ENCODE measurements at places on chromosomes 3 and 15.

GRCh38 chr3:73259291-73259690, 197.8 kb downstream of the EBLN2 start:
- DNase-seq = no peak

GRCh38 chr3:46462111-46462510, 2.6 kb downstream of the LTF start:
- no peak for DNase-seq

DNA sequence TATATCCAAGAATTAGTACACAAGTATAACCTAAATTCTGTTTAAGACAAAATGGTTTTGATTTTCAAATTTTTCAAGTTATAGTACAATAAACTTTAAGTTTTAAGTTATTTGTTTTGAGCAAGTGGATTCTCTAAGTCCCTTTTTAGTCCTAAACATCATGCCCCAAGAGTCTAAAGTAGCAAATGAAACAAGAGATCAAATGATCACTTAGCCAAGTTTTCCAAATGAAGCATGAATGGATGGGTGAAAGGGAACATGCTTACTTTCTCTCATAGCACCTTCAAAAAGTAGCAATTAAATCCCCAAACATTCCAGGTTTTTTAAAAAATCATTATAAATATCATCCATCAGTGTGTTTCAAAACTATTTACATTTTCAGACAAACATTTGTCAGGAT, 19.5 kb downstream of the DLG1 start:
- no peak for DNase-seq

GRCh38 chr3:169029674-169030285, 633.7 kb downstream of the MECOM start:
- no peak for DNase-seq

DNA sequence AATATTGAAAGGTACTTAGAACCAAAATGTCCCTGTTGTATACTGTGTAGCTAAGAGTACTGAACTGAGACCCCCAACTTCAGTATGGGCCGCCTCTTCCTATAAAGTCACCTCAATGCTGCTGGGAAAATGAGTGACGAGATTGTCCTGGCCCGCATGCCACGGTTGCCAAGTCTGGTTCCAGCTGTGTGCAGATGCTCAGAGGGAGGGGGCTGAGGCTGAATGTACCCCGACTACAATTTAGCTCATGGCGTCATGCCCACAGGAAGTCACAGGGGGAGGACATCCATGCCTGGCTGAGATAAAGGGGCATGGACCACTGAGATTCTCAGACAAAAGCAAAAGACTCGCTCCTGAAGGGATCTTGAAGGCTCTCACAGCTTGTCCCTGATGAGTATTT, 271.1 kb downstream of the NTRK3 start:
- DNase-seq = no peak

GRCh38 chr3:74621581-74621980, 7.1 kb upstream of the CNTN3 start:
- no peak for DNase-seq

DNA sequence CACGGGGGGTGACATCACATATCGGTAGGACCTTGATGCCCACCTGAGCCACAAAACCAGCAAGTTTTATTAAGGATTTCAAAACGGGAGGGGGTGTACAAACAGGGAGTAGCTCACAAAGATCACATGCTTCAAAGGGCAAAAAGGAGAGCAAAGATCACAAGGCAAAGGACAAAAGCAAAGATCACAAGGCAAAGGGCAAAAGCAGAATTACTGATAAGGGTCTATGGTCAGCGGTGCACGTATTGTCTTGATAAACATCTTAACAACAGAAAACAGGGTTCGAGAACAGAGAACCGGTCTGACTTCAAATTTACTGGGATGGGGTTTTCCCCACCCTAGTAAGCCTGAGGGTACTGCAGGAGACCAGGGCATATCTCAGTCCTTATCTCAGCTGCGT, 143.5 kb upstream of the LPP start:
- no peak for DNase-seq

DNA sequence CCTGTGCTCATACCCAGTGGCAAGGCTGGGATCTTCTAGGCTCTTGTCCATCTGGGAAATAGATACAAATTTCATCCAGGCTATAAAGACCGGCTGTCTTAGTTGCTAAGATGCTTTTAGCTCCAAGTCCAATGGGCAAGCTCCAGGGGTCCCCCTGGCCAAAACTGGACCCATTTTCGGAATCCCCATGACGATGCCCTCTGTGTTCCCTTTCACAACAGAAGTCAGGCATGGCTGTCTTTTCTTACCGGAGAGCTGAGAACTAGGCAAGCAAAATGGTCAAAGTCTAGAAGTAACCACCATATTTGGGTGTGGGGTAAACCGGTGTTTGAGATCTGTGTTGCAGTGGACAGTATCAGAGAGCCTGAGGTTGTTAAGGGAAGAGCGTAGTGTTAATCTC, 1.0 kb downstream of the GLYCTK start:
- no peak for DNase-seq

DNA sequence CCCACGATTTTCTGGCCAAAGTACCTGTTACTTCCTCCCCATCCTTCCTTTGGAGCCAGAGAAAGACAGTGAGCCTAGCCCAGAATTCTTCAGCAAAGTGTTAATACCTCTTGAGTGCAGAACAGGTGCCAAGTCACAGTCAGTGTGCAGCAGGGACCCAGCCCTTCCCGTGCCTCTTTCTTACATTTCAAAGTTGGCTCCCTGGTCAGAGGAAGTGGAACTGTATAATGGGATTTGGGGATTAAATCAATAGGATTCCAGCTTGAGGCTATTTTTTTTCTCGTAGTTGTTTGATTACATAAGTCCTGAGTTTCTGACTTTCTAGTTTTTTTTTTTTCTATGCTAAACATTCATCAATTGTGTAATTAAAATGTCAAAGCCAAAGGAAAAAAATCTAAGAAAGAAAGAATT, 52.6 kb upstream of the ABHD10 start:
- no peak for DNase-seq

GRCh38 chr3:170909129-170909903, 879 bp upstream of the EIF5A2 start:
- no peak for DNase-seq

DNA sequence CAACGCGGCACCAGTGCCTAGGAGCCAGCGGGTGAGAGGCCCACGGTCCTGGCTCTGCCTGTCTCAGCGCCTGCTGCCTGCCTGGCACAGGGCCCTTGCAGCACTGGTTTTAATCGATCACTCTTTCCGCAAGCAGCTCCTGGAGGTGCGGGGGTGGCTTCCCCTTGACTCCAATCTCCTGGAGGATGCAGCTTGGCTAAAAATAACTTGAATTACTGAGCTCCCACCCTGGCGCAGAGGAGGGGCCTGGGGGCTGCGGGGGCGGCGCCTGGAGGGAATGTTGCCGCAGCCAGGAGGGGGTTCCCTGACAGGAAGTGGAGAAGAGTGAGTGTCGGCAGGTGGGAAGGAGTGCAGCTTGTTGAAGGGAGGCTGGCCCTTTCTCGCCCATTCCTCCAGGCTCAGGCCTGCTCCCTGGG, 9.9 kb upstream of the RPL29 start:
- no peak for DNase-seq

DNA sequence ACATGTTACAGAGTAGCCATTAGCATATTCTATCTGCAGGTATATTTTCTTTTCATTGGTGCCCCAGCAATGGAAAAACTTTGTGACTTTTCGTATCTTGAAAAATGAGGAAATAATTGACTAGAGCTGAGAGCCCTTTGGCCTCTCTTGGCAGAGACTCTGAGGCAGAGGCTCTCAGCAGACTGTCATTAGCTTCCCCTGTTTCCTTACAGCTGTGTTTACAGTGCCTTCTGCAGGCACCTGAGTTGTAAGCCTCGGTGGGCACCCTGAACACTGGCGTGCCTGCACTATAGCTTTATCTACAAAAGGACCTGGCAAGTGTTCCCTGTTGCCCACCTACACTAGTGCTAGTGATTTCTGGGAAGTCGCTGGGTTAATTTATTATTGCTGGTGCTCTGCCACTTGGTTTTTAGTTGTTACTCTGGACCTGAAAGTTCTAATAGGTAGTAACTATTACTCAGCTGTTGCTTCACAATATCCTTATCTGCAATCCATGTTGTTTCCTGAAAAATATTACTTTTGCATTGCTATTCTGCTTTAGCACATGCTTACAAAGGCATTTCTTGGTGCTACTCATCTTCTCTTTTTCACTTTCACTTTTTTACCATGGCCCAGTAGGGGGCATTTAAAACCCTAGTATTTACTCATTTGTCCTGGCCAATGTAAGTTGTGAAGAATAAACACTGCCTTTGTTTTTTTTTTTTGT, 7.8 kb upstream of the GPR171 start:
- DNase-seq = no peak

- no peak for DNase-seq
These were observed 161.0 kb upstream of the RORA start for GRCh38 chr15:61390138-61390537.

DNA sequence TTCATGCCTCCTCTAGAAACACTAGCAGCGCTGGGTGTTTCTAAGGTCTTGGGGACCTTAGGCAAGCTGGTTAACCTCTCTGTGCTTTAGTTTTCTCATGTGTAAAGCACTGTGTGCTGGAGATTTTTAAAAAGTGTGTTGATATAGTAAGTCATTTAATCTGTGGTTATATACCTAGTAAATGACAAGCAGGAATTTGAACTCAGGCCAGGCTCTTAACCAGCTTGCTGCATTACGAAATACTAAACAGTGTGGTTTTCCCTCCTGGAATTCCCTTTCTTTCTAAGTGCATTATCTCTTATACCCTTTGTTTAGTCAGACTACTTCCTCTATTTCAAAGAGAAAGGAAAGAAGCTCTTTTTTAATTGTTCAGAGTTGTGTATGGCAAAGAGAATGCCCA, 26.5 kb downstream of the NEO1 start:
- no peak for DNase-seq

DNA sequence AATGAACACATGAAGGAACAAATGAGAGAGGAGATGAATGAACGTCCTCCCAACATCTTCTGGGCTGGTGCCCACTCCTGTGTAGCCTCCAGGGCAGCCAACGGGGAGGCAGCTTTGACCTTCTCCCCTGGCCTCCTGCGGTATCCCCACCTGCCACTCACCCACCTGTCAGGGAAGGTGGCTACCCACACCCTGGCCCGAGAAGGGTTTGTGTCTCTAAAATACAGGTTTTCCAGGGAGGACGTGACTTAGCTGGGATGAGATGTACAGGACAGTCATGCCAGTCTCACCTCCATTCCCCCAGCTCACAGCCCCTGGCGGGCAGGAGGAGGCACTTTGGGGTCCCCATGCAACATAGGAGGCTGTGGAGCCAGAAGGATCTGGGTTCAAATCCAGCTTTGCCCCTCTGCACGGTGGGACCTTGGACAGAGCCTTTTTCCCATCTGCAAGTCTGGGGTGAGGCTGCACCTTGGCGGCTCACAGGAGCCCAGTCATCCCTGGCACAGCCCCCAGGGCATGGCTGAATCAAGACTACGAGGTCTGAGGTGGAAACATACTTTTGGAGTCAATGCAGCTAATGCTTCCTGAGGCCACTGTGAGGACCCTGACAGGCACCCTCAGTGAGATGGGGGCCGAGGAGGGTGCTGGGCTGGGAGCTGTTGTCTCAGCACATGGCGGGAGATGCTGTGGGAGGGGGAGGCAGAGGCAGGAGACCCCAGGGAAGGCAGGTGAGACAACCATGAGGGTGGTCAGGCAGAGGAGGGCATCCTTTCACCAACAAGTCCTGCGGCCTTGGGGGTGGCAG, 11.1 kb upstream of the PLXND1 start:
- no peak for DNase-seq

DNA sequence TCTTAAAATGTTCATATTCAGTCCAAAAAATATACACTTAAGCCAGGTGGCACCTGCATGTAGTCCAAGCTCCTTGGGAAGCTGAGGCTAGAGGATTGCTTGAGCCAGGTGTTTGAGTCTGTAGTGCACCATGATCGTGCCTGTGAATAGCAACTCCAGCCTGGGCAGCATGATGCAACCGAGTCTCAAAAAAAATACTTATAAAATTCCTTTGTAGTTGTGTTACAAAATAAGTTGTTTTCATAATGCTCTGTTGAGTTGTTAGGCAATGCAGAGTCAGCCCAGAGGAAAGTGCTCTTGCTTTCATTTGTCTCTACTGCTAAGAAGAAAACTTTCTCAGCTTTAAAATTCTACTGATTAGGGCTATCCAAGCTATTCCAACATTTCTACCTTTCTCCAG, 442.8 kb upstream of the ARRDC4 start:
- DNase-seq = no peak

DNA sequence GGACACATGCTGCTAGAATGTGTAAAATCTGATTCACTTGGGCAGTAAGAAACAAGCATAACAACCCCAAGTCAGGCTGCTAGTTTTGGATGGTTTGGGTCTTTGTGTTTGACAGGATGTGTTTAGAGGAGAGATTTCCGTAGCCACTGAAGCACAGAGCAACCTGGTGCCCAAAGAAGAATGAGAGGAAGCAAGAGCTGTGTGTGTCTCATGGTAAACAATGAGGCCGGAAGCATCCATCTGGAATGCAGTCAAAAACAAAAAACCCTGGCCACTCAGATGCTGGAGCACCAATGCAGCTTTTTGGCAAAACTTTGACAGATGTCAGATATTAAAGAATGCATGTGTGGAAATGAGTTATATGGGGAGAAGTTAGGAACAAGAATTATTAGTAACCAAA, 39.4 kb upstream of the SNRK start:
- DNase-seq = peak; percentile 12

DNA sequence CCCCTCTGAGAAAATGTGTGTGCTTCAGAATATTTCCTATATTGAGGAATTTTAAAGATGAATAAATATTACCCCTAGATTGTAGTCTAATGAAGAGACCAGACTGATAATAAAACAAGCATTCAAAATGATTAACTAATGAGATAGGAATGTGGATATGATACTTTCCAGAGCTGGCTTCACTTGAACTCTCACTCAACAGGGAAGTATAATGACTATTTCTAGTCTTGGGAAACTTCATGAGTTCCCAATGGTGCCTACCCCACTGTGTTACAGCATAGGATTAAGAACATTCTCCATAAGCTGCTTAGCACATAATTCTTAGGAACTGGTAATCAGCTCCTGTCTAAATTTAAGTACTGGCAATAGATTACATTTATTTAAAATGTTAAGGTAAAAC, 261.5 kb upstream of the ZNF385D start:
- no peak for DNase-seq

Data from CD4-positive, alpha-beta T cell treated with Interleukin-21 for 1 hour (primary cell).